ENCODE measurements at places on chromosomes 12 and 14.

GRCh38 chr12:132238488-132238854 is 90.9 kb downstream of the GALNT9 start:
- no peak overlapping the region for H3K4me3 ChIP-seq
- no peaks in the 10 kb centered on the region for H3K36me3 ChIP-seq
- peaks cover under 1% of the 10 kb centered on the region for H3K4me1 ChIP-seq
- no peaks in the 10 kb centered on the region for H3K27me3 ChIP-seq
- no peak for DNase-seq
- no peak overlapping the region for H3K27ac ChIP-seq

GRCh38 chr12:30466093-30466585 is 229.5 kb downstream of the IPO8 start:
- no peaks in the 10 kb centered on the region for H3K4me1 ChIP-seq
- no peak overlapping the region for H3K27ac ChIP-seq
- no peak overlapping the region for H3K4me3 ChIP-seq

- no peak overlapping the region for H3K4me3 ChIP-seq
- no peaks in the 10 kb centered on the region for H3K36me3 ChIP-seq
- peaks cover 31% of the 10 kb centered on the region for H3K27me3 ChIP-seq
- H3K4me1 ChIP-seq = peaks cover 4% of the 10 kb centered on the region
Observed at GRCh38 chr12:51855586-51856428, 7.3 kb upstream of the FIGNL2 start.

- no peak for DNase-seq
- no peak overlapping the region for H3K4me3 ChIP-seq
- no peaks in the 10 kb centered on the region for H3K4me1 ChIP-seq
- H3K36me3 ChIP-seq = no peaks in the 10 kb centered on the region
Observed at GRCh38 chr12:26172539-26172938, 22.8 kb upstream of the SSPN start.

DNA sequence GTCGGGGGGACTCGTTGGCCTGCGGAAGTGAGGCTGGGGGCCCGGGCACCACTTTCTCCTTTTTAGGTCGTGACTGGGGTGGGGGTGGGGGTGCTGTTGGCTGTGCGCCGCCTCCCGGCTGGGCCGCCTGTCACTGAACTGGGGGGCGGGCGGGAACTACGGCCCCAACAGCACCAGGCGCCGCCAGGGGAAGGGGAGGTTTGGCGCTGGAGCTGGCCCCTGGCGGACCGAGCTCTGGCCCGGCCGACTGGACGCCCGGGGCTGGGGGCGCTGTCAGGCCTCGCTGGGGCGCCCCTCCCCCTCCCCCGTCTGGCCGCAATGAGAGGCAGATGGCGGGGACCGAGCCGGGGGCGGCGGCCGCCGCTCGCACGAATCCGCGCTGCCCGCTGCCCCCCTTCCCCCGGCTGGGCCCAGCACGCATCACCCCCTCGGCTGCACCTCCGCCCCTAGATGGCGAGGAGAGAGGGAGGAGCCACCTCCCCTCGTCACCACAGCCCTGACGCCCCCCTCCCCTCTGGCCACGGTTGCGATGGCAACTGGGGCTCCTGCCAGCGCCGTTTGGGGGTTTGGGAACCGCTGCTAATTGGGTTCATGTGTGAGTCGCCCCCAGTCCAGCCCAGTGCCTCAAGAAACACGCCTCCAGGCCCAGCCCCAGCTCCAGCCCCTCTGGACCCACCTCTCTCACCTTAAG is 723 bp downstream of the NFATC4 start:
- H3K27me3 ChIP-seq = peaks cover 37% of the 10 kb centered on the region
- H3K36me3 ChIP-seq = no peaks in the 10 kb centered on the region
- peak; percentile 42 for DNase-seq
- peaks cover 26% of the 10 kb centered on the region for H3K4me1 ChIP-seq
- no peak overlapping the region for H3K27ac ChIP-seq

- H3K27ac ChIP-seq = peak overlapping the region; percentile 93
- peak; percentile 70 for DNase-seq
- H3K4me3 ChIP-seq = peak overlapping the region; percentile 86
Observed at GRCh38 chr12:6724409-6724797, 557 bp downstream of the COPS7A start.

DNA sequence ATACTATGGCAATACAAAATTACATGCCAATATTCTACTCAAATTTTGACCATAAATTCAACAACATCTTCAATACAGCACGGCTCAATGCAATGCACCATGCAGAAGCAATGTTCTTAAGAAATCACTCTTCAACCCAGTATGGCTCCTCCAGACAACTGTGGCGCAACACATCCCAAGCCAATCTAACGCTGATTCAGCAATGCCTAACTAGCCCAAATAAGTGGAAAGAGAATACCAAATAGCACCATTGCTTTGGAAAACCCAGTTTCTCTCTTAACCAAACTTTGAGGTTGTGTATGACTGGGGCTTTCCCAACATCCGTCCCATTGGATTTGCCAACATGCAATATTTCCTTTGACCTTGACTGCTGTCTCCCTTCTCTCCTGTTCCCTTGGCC is 211.1 kb upstream of the TBX3 start:
- DNase-seq = no peak
- H3K4me1 ChIP-seq = no peaks in the 10 kb centered on the region
- no peaks in the 10 kb centered on the region for H3K36me3 ChIP-seq
- H3K4me3 ChIP-seq = no peak overlapping the region
- H3K27me3 ChIP-seq = no peaks in the 10 kb centered on the region
